Breast epithelium (tissue), 4 donors: ENCODE measurements at places on chromosomes 5 and 9. TPM values are rescaled to one million over a fixed set of nuclear protein-coding genes. Genes with fewer than 3 reads are reported as not detected.
A peak's percentile ranks its signal among the peaks of the same experiment; 100 is the strongest.

GRCh38 chr9:10252174-10252573 lies 360.6 kb downstream of the PTPRD start:
- H3K27ac ChIP-seq, result no peak overlapping the region
- no peaks in the 10 kb centered on the region for H3K27me3 ChIP-seq
- H3K4me1 ChIP-seq, result no peaks in the 10 kb centered on the region
- no peak for DNase-seq
- no peaks in the 10 kb centered on the region for H3K36me3 ChIP-seq
- H3K4me3 ChIP-seq, result no peak overlapping the region

- H3K36me3 ChIP-seq, result no peaks in the 10 kb centered on the region
- no peak overlapping the region for H3K4me3 ChIP-seq
- H3K27me3 ChIP-seq, result peaks cover 2% of the 10 kb centered on the region
- DNase-seq, result no peak
- no peak overlapping the region for H3K27ac ChIP-seq
- no peaks in the 10 kb centered on the region for H3K4me1 ChIP-seq
Observed at GRCh38 chr5:2523180-2523579, 228.3 kb downstream of the IRX2 start.

DNA sequence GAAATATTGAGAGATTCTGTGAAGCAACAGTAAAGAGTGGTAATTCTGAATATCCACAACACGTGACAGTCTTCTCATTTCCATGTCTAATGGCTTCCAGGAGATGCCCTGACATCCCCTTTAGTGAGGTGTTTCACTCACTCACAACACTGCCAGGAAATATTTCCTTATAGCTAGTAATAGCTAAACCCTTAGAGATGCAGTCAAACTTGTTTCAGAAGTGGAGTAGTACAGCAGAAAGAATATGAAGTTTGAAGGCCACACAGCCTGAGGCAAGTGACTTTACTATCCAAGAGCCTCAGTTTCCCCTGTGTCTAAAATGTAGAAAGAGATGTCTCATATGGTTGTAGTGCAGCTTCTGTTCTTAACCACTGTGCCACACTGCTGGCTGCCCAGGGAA lies 139.2 kb downstream of the CDK5RAP2 start:
- H3K36me3 ChIP-seq, result no peaks in the 10 kb centered on the region
- H3K4me1 ChIP-seq, result no peaks in the 10 kb centered on the region
- no peaks in the 10 kb centered on the region for H3K27me3 ChIP-seq
- no peak overlapping the region for H3K4me3 ChIP-seq

GRCh38 chr5:57862471-57862911 lies 379.9 kb upstream of the ACTBL2 start:
- H3K4me1 ChIP-seq, result no peaks in the 10 kb centered on the region
- no peak for DNase-seq
- H3K27me3 ChIP-seq, result no peaks in the 10 kb centered on the region
- peak overlapping the region; percentile 86 for H3K27ac ChIP-seq

PCDHB14 gene
- 5.9 TPM for total RNA-seq

GRIN3A gene
- total RNA-seq, result under 0.01 TPM

SPATA31C1 gene
- total RNA-seq, result not detected

- no peak for DNase-seq
- H3K27me3 ChIP-seq, result no peaks in the 10 kb centered on the region
- H3K27ac ChIP-seq, result no peak overlapping the region
- H3K4me3 ChIP-seq, result no peak overlapping the region
- no peaks in the 10 kb centered on the region for H3K4me1 ChIP-seq
- no peaks in the 10 kb centered on the region for H3K36me3 ChIP-seq
Observed at GRCh38 chr9:21110708-21111576, 30.7 kb downstream of the IFNW1 start.

DNA sequence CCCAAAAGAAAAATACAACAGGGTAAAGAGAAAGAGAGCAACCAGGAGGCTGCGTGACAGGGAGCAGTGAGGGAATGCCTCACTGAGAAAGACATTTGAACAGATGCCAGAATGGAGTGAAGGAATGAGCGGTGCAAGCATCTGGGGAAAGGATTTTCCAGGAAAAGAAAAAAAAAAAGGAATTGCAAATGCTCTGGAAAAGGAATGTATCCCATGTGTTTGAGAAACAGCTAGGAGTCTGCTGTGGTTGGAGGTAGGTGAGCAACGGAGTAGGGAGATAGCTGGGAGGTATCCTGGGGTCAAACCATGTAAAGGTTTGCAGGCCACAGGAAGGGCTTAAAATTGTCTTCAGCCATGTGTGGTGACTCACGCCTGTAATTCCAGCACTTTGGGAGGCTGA lies 23.6 kb upstream of the CEMIP2 start:
- H3K27ac ChIP-seq, result no peak overlapping the region
- H3K36me3 ChIP-seq, result no peaks in the 10 kb centered on the region
- no peak for DNase-seq

- no peaks in the 10 kb centered on the region for H3K4me1 ChIP-seq
- no peak overlapping the region for H3K27ac ChIP-seq
- no peaks in the 10 kb centered on the region for H3K36me3 ChIP-seq
- H3K4me3 ChIP-seq, result no peak overlapping the region
- no peaks in the 10 kb centered on the region for H3K27me3 ChIP-seq
- DNase-seq, result no peak
Observed at GRCh38 chr9:32326146-32326545, 58.3 kb upstream of the ACO1 start.

GRCh38 chr5:122702524-122702875 lies 72.4 kb upstream of the SNX2 start:
- H3K4me1 ChIP-seq, result no peaks in the 10 kb centered on the region
- H3K36me3 ChIP-seq, result no peaks in the 10 kb centered on the region
- H3K4me3 ChIP-seq, result no peak overlapping the region
- H3K27ac ChIP-seq, result no peak overlapping the region

DNA sequence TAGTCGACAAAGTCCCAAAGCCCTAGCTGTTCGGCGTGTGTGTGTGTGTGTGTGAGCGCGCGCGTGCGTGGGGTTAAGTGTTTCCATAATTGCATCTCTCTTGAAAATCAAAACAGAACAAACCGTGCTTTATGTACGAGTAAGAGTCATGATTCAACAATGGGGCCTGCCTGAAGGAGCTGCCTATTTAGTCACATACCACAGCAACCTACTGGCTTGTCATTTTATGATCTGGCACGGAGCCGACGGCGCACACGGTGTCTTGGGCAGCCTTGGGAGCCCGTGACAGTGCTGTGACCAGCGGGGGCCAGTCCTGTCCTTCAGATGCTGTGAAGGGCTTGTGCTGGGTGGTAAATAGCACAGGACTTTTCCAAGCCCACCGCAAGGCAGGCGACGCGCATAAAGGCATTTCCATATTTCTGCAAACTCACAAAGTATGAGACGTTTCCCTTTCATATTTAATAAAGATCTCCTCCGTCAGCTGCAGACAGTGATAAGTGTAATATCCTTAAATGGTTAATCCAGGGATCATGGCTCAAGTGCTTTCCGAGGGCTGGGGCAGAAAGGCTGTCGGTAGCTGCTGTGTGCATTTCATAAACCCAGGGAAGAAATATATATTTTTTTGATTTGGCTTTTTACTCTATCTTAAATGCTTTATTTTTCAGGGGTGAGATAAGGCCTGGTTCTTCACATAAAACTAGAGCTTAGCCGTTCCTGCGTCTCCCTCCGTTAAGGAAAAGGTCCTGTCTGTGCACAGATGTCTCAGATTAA lies 270.2 kb upstream of the IRX1 start:
- no peaks in the 10 kb centered on the region for H3K4me1 ChIP-seq
- no peak for DNase-seq
- no peaks in the 10 kb centered on the region for H3K27me3 ChIP-seq
- no peak overlapping the region for H3K4me3 ChIP-seq

DNA sequence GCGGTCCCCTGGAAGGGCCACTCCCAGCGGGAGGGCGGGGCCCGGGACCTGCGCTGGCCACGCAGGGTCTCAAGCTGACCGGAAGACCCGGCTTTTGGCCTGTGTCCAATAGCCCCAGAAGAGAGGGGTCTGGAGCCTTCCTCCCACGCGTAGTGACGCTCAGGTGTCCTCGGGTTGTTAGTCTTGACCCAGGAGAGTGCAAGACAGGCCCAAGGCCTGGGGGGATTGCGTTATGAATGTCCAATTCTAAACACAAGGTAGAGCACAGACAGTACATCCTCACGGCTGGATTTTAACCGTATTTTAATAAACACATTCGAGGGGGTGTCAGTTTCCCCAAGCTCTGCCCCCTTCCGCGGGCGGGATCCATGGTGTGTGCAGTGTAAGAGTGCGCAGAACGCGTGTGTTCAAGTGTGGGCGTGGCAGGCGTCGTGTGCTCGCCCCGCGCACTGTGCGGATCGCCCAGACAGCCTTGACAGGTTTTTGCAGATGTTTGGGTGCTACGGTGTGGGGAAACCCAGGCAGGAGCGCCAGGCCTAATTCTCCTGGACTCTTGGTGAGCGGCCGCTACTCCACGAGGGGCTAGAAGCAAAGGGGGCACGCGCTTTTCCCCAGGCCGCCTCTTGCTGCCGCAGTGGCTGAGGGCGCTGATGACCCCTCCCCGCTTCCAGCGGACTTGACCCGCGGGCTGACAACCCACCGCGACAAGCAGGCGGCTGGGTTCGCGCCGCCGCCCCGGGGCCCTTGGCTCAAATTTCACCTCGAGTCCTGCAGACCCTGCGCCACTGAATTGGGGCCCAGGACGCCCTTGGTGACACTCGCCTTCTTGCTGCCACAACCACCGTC lies 6.1 kb upstream of the DMRT3 start:
- H3K4me1 ChIP-seq, result no peaks in the 10 kb centered on the region
- peaks cover 19% of the 10 kb centered on the region for H3K27me3 ChIP-seq
- H3K36me3 ChIP-seq, result no peaks in the 10 kb centered on the region
- H3K27ac ChIP-seq, result no peak overlapping the region

- H3K4me1 ChIP-seq, result no peaks in the 10 kb centered on the region
- H3K27me3 ChIP-seq, result no peaks in the 10 kb centered on the region
- H3K36me3 ChIP-seq, result no peaks in the 10 kb centered on the region
- H3K4me3 ChIP-seq, result no peak overlapping the region
- DNase-seq, result no peak
Observed at GRCh38 chr9:86997156-86997555, 49.9 kb upstream of the GAS1 start.

DNA sequence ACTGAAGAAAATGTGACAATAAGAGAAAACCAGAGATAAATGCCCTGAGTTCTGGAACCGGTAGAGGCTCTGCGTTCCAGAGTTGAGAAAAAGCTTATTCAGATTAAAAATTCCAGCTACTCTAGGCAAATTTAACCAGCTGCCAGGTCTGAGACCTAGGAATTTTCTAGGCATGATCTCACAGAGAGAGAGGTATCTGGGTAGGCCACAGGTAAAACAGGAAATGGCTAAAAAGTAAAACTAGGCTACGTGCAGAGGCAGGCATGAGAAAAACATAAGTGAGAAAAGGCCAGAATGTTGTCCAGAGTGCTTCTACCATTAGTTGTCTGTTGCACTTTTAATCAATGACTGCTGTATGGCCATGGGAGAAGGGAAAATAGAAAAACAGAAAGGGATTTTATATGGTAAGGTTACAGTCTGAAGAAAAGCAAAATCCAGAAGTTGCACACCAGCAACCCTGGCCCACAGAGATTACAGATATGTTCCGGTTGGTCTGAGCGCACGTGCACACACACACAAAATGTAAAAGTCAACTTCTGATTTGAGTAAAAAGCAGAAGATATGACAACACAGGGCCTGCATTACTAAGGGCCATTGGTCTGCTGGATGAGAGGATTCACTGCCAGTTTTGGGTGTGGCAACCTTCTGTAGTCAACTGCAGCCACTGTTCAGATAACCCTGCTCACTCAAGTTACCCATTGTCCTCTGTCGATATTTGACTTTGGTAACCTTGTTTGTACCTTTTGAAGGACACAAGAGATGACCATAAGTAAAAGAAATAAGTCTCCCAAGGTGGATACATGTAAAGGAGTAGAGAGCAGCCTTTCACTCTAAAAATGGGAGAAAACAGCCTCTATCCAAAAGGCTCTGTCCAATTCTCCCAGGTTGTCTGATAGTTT lies 266.0 kb downstream of the DTWD2 start:
- H3K27ac ChIP-seq, result no peak overlapping the region
- no peaks in the 10 kb centered on the region for H3K27me3 ChIP-seq
- no peak for DNase-seq
- no peak overlapping the region for H3K4me3 ChIP-seq
- no peaks in the 10 kb centered on the region for H3K36me3 ChIP-seq

TMEM232 gene
- total RNA-seq, result 6.4 TPM

CDC25C gene
- not detected for total RNA-seq

- H3K36me3 ChIP-seq, result no peaks in the 10 kb centered on the region
- no peak overlapping the region for H3K27ac ChIP-seq
- H3K4me1 ChIP-seq, result no peaks in the 10 kb centered on the region
- H3K4me3 ChIP-seq, result no peak overlapping the region
- H3K27me3 ChIP-seq, result no peaks in the 10 kb centered on the region
Observed at GRCh38 chr5:173882632-173883031, 5.5 kb upstream of the CPEB4 start.

- no peaks in the 10 kb centered on the region for H3K4me1 ChIP-seq
- no peak overlapping the region for H3K4me3 ChIP-seq
- no peaks in the 10 kb centered on the region for H3K27me3 ChIP-seq
- no peaks in the 10 kb centered on the region for H3K36me3 ChIP-seq
- DNase-seq, result no peak
Observed at GRCh38 chr5:127083711-127084110, 10.4 kb upstream of the C5orf63 start.

GRCh38 chr5:4197151-4197550 lies 601.5 kb downstream of the IRX1 start:
- H3K36me3 ChIP-seq, result no peaks in the 10 kb centered on the region
- H3K4me1 ChIP-seq, result no peaks in the 10 kb centered on the region
- H3K27ac ChIP-seq, result no peak overlapping the region
- no peak for DNase-seq

DNA sequence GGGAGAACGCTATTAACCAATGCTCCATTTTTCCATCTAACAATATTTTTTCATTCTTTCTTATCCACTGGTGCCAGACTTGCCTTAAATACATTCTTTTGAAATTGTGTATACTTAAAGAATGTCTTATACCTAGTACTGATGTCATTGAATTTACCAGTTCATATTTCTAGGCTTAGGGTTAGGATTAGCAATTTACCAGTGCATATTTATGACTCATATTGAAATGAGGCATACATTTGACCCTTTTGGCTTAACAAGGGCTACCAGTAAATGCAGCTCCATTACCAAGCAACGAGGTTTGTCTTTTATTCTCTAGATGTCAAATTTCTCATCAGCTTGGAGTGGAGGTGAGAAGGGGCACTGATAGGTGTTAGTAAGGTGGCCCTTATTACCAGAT lies 89.5 kb downstream of the CDH9 start:
- H3K27me3 ChIP-seq, result no peaks in the 10 kb centered on the region
- no peak overlapping the region for H3K27ac ChIP-seq
- no peaks in the 10 kb centered on the region for H3K36me3 ChIP-seq
- no peaks in the 10 kb centered on the region for H3K4me1 ChIP-seq
- no peak overlapping the region for H3K4me3 ChIP-seq

GRCh38 chr5:98961665-98962344 lies 33.0 kb upstream of the CHD1 start:
- no peaks in the 10 kb centered on the region for H3K27me3 ChIP-seq
- DNase-seq, result no peak
- H3K36me3 ChIP-seq, result no peaks in the 10 kb centered on the region
- H3K4me3 ChIP-seq, result no peak overlapping the region
- H3K4me1 ChIP-seq, result no peaks in the 10 kb centered on the region

GRCh38 chr9:78115073-78115472 lies 83.5 kb upstream of the GNAQ start:
- H3K4me1 ChIP-seq, result no peaks in the 10 kb centered on the region
- no peak overlapping the region for H3K4me3 ChIP-seq
- H3K27ac ChIP-seq, result no peak overlapping the region
- H3K27me3 ChIP-seq, result no peaks in the 10 kb centered on the region
- no peak for DNase-seq

HRH2 gene
- total RNA-seq, result 2.0 TPM

INSL4 gene
- total RNA-seq, result not detected

- no peak for DNase-seq
- no peak overlapping the region for H3K27ac ChIP-seq
- no peaks in the 10 kb centered on the region for H3K36me3 ChIP-seq
Observed at GRCh38 chr5:179361037-179361603, 15.9 kb upstream of the ADAMTS2 start.
